ENCODE measurements at places on chromosomes 11 and 22.

- no peak for DNase-seq
These were observed 92.3 kb upstream of the SLC25A18 start for GRCh38 chr22:17470880-17471500.

DNA sequence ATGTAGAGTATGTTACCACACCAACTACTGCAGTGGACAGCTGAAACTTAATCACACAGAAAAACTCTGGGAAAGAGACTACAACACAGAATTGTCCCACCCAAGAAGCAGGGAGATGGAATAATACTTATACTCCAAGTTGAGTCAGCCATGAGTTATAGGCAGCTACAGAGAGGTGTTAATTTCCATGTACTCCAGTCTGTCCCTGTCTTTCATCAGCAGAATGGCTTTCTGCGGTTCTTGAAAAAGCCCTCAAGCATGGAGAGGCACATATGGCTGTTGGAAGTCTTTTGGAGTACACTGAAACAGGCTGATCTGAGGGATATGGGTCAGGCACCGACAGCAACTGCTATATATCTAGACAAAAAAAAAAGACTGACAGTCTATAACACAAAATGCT, 219.5 kb downstream of the DLG2 start:
- DNase-seq = no peak

GRCh38 chr11:6568191-6568918, 35.1 kb downstream of the RRP8 start:
- DNase-seq = no peak

DNA sequence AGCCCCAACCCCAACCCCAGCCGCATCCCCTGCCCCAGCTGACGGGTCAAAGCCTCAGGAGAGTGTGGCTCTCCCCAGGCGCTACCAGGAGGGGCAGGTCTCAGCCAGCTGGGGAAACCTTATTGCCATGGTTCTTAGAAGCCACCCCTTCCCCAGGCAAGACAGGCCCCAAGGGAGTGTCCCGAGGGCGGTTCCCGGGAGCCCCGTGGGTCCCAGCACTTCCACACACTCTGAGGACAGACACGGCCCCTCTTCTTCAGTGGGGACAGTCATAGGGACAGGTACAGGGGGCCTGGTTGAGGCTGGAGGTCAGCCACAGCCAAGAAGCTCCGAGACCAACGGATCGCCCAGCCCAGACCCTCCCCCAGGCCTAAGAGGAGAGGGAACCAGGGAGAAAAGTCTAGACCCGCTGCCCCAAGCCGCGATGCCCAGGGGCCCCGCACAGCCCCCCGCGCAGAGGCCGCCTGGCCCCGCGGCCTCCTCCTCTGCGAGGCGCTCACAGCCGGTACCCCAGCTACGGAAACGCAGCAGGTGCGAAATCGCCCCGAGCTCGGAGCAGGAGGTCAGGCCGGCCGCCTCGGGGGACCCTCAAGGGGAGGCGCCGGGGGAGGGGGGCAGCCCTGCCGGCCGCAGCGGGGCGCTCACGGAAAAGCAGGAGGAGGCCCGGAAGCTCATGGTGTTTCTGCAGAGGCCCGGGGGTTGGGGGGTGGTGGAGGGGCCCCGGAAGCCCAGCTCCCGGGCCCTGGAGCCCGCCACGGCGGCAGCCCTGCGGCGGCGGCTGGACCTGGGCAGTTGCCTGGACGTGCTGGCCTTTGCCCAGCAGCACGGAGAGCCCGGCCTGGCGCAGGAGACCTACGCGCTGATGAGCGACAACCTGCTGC, 2.6 kb downstream of the KLHDC7B start:
- peak; percentile 43 for DNase-seq

GRCh38 chr22:19840955-19841640, 13.6 kb downstream of the GNB1L start:
- no peak for DNase-seq

DNA sequence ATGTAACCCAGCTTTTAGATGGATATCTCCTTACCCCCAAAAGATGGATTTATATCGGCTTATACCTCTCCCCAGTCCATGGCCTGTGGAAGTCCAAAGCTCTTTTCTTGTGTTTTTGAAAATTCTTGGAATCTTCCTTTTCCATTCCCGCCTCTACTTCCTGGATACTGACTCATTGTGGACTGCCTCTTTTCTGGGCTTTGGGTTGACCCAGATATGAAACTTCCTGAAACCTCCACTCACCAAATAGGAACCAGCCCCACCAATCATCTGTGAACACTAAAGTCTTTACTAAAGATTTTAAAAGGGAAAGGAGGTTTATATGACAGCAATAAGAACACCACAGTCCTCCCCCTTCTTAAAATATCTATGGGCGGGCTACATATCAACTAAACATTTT, 163.4 kb upstream of the SYN3 start:
- no peak for DNase-seq

GRCh38 chr11:12950670-12951069, 58.4 kb upstream of the RASSF10 start:
- DNase-seq = no peak

DNA sequence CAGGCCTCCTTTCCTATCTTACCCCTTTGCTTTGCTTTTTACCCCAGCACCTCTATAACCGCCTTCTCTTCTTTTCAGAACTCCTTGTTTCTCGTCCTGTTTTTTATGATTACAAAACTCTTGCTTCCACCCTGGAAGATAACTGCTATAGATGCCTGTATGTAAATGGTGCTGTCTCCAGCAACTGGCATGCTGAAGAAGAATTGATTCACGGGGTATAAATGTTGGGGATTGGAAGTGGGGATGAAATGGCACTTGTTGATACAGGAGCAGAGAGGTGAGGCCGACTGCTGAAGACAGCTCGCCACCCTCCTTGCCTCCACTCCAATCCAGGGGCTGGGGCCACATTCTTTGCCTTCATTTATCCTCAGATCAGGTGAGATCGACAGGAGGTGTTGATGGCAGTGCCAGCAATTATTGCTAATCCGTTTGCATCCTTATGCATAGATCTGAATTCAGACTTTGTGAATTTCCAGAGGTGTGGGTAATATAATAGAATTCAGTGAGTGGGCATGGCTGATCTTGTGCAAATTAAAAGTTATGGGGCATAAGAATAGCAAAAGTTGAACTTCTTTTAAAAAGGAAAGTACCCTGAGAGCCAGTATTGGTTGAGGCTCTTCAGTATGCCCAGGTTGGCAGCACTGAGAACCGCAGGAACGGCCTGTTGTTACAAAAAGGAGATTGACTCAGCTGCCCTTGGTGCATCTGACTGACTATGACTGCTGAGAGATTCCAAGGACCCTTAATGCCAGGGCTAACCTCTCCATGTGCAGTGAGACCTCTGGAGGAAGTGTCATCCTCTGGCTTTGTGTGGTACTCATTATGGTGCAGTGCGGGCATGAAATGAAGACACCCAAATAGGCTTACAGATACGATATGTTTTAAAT, 5.3 kb downstream of the NEAT1 start:
- peak; percentile 64 for DNase-seq

DNA sequence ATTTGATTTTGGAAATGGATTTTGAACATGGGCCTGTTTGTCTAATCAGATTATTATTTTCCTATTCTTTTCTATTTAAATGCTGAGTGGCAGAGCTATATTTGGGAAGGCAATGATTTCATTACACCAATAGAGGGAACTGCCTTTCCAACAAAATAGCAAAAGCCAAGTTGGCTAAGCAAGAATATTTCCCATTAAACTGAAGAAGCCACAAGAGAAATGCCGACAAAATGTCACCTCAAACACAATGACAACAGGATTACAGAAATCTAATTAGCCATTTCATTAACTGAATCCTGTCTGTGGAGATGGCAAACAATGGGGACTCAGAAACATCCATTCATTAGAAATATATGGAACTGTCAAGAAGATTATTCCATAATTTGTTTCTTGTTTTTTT, 1593.1 kb upstream of the RAG2 start:
- no peak for DNase-seq

GRCh38 chr11:15318814-15319213, 204.1 kb downstream of the INSC start:
- DNase-seq = no peak

DNA sequence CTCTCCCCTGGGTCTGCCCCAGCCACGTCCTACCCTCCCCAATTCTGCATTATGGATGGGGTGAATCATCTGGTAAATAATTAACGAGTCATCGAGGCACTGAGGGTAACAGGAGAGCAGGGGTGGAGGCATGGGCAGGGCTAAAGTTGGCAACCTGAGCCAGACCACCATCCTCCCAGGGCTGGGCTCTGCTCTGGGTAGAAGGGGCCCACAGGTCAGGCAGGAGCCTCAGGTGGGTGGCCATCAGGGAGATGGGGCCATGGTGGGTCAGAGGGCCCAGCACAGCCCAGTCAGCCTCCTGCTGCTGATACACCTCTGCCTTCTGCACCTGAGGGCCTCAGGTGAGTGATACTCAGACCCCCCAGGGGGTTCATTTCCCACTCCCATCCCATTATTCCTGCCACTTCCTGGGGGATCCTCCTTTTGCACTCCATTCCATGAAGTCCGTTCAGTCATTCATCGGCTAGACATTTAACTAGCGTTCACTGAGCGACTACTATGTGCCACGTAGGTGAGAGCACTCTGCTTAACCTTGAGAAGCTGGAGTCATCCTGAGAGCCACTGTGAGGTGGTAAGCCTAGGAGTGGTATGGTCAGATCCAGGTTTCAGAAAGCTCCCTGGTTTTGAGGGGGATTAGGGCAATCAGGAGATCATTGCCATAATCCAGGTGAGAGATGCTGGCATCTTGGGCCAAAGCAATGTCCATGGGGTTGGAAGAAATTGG, at the start of gene VSIG10L2:
Gene VSIG10L2, plus strand, starts transcription at position 248 of the 724 bp plus-strand sequence. Its CDS starts 12 bp downstream, at position 260.
- DNase-seq = no peak

DNA sequence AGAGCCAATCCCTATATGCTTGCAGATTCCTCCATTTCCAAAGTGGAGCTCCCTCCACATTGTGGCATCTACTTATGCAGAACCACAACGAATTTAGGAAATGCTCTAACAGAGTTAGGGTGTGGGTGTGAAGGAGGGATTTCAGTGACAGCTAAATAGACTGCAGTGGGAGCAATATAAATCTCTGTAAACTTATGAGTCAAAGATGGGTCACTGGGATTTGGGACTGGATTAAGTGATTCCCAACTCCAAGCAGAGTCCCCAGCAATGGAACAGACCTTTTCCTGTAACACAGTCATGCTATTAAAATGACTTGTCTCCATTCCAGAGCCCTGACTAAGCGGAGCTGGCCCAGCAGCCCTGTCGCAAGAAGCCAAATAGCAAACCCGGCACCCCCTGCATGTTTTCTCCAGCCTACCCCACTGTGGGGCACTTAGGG, 36.6 kb downstream of the RPL27A start:
- DNase-seq = no peak

DNA sequence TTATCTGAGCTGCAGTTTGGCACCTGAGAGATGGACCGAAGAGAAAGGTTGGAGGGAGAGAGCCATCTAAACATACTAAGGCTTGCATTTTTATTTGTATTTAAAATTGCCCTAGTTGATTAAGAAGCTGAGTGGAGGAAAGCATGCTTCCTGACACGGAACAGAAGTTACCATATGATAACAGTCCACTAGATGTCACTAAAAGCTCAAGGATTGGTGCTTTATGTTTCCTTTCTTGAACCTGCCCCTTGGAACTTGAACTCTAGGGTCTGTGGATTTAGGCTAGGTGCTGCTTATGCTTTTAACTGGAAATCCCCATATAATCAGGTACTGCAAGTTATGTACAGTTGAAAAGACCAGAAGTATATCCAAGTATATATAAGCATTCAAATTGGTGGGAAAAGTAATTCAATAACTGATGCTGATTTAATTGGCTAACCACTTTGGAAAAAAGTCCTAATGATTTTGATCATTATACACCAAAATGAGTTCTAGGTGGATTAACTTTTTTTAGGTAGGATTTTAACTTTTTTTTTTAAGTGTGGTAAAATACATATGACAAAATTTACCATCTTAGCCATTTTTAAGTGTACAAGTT, 9.5 kb downstream of the RBMXL2 start:
- DNase-seq = no peak

- no peak for DNase-seq
These were observed 258.9 kb downstream of the BUD13 start for GRCh38 chr11:116513894-116514293.

- no peak for DNase-seq
These were observed 63.9 kb upstream of the CSNK2A3 start for GRCh38 chr11:11416917-11417316.

DNA sequence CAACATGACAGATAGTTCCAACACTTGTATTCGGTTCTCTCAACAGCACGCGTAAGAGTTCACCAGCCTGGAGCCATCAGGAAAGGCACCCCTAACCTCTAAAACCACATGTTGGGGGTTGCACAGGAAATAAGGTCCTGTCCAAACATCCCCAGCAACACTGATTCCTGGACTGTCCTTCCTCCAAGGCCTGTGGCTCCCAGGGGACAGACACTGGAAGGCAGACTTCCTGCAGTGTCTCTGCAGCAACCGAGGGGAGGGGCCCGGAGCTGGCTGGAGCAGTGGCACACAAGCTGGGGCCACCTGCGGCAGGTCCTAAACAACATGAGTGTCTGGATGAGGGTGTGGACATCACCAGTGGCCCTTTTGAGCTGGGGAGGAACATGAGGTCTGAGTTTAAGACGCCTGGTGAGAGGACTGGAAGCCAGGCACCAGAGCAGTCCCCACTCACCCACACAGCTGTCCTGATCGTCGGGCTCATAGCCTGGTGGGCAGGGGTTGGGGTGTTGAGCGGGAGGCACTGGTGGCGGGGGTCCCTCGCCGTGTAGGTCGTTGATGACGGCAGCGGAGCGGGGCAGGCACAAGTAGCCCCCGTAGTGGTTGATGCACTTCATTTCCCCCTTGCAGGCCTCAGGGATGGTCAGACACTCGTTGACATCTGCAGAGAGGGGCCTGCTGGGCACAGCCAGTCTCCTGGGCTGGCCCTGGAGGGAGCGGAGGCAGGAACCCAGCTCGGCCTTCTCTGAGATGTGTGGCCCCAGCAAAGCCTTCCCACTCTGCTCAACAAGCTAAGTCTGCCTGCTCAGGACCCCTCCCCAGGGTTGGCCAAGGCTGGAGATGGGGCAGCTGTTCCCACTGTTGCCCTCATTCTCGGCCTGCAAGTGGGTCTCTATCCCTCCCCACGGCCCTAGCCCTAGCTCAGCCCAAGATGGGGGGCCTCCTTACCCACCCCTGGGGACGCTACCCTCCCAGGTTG, 1.6 kb downstream of the EFEMP2 start:
- DNase-seq = no peak

DNA sequence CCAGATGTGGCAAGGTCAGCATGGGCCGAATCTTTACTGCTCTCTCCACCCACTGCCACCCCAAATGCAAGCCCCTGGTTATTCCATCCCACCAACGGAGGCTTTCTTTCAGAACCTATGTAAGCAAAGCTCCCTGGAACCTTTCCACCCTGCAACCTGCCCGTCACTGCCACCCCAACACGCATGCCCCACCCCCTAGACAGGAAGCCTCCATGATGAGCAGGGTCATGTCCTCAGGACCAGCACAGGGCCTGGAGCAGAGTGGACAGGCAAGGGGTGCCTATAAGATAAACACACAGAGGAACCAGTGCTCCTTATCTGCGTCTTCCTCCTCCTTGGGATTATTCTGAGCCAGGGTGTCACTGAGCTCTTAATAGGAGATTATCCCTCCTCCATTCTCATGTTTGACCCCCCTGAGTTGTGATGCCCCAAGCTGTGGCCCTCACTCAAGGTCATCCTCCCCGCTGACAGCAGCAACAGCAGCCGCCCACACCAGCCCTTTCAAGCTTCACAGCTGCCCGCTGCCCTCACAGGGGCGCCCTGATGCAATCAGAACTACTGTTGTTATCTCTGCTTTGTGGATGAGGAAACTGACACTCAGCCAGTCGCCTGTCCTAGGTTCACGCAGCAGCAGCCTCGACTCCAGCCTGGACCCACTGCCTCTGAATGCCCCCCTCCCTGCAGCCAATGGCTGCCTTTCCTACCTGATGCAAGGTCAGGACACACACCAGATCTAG, 647.3 kb downstream of the TBC1D22A start:
- DNase-seq = no peak
